Upper lobe of right lung (tissue), 1 donor: ENCODE measurements at places on chromosomes 1 and 21. TPM values are rescaled to one million over a fixed set of nuclear protein-coding genes. Genes with fewer than 3 reads are reported as not detected.

SEMA4A gene
- total RNA-seq = 30.7 TPM

ECE1 gene
- total RNA-seq = 108 TPM

DNA sequence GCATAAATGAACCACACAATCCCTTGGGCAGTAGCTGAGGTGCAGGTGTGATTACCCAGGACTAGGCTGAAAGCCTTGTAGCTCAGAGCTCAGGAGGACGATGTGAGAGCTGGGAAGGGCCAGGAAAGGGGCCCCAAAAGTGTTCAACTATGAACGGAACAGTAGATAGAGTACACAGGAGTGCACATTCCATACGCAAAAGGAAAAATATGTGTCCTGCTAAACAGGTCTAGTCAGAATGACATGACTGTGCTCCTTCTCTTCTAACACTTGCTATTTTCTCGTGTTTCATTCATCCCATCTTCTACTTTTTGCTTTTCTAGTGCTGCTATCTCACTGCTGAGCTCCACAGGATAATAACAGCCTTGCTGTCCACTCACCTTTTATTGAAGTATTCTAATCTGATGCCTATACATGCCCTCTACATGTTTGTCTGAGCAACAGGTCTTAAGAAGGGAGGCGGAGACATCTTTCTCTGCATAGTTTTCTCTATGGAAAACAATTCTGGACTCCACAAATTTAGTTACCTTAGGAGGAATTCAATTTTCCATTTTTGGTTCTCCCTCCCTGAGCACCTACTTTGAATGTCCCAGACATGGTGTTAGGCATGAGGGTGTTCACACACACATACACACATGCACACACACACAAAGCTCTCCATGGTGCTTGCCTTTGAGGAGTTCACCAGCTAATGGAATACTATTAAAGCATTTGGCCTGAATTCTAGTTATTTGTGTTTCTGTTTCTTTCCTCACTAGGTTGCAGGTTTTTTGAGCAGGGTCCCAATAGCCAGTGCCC, 3.4 kb downstream of the S100A10 start:
- no peak for DNase-seq

GRCh38 chr1:17437580-17438317, 1.7 kb downstream of the RCC2 start:
- peak; percentile 76 for DNase-seq

- DNase-seq = no peak
These were observed 104.8 kb upstream of the POU3F1 start for GRCh38 chr1:38151399-38151798.

- no peak for DNase-seq
These were observed at the start of gene DDR2 for GRCh38 chr1:162632217-162632666. DDR2 (plus strand) TSS chr1:162632464; CDS start chr1:162719064, 86,600 bp downstream.

- DNase-seq = no peak
These were observed 30.7 kb downstream of the CDCA8 start for GRCh38 chr1:37723072-37723389.

- no peak for DNase-seq
These were observed 84.9 kb downstream of the DYRK1A start for GRCh38 chr21:37451446-37451845.

DNA sequence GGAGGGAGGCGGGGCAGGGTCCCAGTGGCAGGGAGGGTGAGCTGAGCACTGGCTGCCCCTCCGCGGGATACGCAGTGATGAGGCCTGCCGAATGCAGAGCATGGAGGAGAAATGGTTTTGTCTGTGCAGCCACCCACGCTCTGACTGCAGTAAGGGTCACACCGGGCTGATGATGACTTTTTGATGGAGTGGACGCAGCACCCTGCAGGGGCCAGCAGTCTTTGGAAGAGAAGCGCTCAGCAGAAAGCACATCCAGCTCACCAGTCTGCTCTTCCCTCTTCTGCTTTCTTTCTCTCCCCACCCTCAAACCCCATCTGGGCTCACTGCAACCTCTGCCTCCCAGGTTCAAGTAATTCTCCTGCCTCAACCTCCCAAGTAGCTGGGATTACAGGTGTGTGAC, 61.9 kb upstream of the ATP1A1 start:
- DNase-seq = no peak

GRCh38 chr1:40353082-40353481, 20.4 kb upstream of the SMAP2 start:
- DNase-seq = no peak
